ENCODE measurements at places on chromosomes 3 and 15. TPM values are rescaled to one million over a fixed set of nuclear protein-coding genes. Genes with fewer than 3 reads are reported as not detected.

The IP6K2 gene
- 59.6 TPM for total RNA-seq

The GRAMD2A gene
- not detected for total RNA-seq

The CD276 gene
- total RNA-seq, result 94.6 TPM

The CAPN3 gene
- 8.6 TPM for total RNA-seq

The ACOX2 gene
- 7.5 TPM for total RNA-seq

The USP50 gene
- total RNA-seq, result not detected

The SLMAP gene
- total RNA-seq, result 33.9 TPM

The MESP1 gene
- total RNA-seq, result not detected

The TMEM39A gene
- 105 TPM for total RNA-seq

The COL7A1 gene
- total RNA-seq, result 33.6 TPM

The GOLGA6L10 gene
- total RNA-seq, result under 0.01 TPM

The SLC12A8 gene
- 12.0 TPM for total RNA-seq

The SCN5A gene
- total RNA-seq, result 0.13 TPM

The TRH gene
- total RNA-seq, result not detected

The FETUB gene
- not detected for total RNA-seq

The DPP8 gene
- total RNA-seq, result 28.9 TPM

The PAQR9 gene
- total RNA-seq, result not detected

The HRG gene
- total RNA-seq, result not detected

The SLC51B gene
- total RNA-seq, result not detected

The WDR49 gene
- total RNA-seq, result not detected

The PBRM1 gene
- total RNA-seq, result 42.6 TPM

The MB21D2 gene
- 26.4 TPM for total RNA-seq

The CADPS gene
- 11.4 TPM for total RNA-seq

The CKMT1A gene
- total RNA-seq, result not detected

The FBXW12 gene
- total RNA-seq, result not detected

The ELL3 gene
- 5.2 TPM for total RNA-seq

The CLSTN2 gene
- not detected for total RNA-seq

The MLH1 gene
- total RNA-seq, result 25.8 TPM

The MGLL gene
- total RNA-seq, result 59.2 TPM

The RAB6B gene
- 0.38 TPM for total RNA-seq

The REC114 gene
- not detected for total RNA-seq

The ZKSCAN7 gene
- total RNA-seq, result 4.5 TPM

The CCDC191 gene
- 2.4 TPM for total RNA-seq

The TRIM42 gene
- not detected for total RNA-seq

The ZNF620 gene
- 0.32 TPM for total RNA-seq

The LCTL gene
- total RNA-seq, result 1.0 TPM

The ECE2 gene
- not detected for total RNA-seq

The QARS1 gene
- total RNA-seq, result 240 TPM

The TMEM207 gene
- total RNA-seq, result not detected

The ZNF860 gene
- not detected for total RNA-seq

All from GM23248 (cell line).